CD4-positive, alpha-beta T cell treated with Interleukin-21 for 1 hour (primary cell): ENCODE measurements at places on chromosomes 6 and 20.

GRCh38 chr6:104162036-104162669 is 697.6 kb downstream of the HACE1 start:
- DNase-seq, result no peak

GRCh38 chr20:52150440-52151258 is 40.9 kb downstream of the ZFP64 start:
- peak; percentile 31 for DNase-seq

- no peak for DNase-seq
These were observed 37.3 kb upstream of the MAP7 start for GRCh38 chr6:136587527-136587926.

DNA sequence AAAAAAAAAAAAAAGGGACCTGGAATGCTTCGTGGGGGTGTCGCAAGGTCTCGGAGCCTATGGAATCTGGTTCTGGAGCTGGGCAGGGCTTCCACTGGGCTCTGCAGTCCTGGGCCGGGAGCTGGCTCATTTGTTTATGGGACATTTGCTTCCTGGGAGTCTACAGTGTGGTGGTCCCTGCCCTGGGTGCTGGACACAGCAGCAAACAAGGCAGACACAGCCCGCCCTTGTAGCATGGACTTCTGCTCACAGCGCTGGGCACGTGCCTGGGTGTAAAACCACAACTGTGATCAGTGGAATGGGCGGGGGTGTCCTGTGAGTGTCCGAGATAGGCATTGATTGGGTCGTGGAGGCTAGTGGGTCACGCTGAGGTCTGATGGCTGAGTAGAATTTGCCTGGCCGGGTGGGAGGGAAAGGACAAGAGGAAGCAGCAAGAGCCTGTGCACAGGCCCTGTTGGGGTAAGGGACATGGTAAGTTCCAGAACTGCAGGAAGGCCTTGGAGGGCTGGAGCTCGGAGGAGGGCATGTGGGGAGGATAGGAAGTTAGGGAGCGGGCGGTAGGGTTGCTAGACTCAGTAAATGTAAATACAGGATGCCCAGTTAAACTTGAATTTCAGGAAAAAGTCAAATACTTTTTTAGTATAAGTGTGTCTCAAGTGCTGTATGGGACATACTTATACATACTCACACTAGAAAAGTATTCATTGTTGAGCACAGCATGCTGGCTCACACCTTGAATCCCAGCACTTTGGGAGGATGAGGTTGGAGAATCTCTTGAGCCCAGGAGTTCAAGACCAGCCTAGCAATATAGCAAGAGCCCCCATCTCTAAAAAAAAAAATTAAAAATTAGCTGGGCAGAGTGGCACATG is 61.3 kb upstream of the PMEPA1 start:
- no peak for DNase-seq

DNA sequence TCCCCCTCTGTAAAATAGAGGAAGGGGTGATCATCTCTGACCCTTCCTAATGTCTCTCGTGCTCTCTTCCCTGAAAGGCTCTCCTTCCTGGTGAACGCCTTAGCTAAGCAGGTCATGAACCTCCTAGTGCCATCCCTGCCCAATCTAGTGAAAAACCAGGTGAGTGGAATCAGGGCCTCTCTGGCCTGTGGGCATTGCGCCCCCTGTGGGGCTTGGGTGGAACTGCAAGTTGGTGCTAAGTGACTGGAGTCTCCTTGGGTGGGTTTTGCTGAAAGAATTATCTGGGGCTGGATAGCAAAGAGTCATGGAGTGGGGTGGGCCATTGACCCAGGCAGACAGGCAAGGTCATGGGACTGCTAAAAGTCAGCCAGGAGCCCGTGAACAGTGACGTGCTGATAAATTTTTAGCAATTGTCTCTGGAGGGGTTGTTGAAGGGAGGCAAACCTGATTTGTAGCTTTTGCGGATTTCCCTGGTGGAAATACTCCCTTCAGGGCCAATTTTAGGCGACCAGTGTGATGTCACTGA is 8.9 kb downstream of the BPIFB1 start:
- peak; percentile 61 for DNase-seq

DNA sequence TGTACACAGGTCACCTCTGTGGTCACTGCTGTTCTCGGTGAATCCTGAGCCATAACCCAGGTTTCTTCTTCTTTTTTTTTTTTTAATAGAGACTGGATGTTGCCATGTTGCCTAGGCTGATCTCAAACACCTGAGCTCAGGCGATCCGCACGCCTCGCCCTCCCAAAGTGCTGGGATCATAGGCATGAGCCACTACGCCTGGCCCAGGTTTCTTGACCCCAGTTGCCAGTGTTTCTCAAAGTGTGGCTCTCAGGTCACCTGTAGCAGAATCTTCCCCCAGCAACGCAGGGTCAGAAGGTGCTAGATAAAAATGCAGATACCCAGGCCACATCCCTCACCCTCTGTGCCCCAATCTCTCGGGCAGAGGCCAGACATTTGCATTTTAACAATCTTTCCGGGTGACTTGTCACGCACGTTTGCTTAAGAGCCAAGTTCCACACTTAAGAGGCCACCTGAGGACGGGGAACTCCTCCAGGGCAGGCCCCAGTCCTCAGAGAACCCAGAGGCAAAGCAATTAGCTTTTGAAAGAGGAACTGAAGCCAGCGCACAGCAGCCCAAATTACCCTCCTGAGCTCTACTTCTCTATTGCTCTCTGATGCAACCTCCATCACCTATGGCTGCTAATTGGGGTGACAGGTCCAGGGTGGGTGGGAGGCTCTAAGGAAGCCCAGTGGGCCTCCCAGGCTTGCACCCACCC is 81.8 kb downstream of the NFATC2 start:
- DNase-seq, result no peak

DNA sequence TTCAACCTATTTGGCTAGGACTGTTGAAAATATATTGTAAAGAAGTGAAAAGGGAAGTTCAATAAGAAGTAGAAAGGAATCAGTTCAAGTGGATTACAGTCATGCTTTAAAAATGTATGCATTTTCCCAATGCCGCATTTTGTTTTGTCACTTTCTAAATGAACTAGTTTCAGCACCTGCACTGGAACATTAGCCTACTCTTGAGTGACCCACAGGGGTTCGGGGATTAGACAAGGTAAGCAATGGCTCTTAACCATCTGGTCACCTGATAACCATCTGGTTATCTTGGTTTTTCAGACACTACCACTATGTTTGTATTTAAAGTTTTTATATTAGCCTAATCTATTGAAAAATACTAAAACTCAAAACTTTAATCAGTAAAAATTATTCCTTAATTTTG is 97.6 kb downstream of the CD164 start:
- DNase-seq, result no peak

DNA sequence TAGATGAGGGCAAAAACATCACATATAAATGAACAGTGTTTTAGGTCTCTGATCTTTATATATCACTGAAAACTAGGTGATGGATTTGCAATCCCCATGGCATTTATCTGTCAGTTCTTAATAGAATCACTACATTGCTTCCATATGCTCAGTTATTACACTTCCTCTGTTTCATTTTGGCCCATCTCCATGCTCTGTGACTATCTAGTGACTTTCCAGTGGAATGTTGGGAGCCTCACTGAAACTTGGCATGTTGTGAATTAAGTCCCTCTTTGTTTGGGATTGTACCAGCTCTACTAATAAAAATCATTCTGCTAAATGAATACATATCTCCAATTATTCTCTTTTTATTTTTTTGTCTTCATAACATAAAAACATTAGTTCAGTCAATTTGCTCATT is 226.1 kb upstream of the CEP162 start:
- DNase-seq, result no peak

DNA sequence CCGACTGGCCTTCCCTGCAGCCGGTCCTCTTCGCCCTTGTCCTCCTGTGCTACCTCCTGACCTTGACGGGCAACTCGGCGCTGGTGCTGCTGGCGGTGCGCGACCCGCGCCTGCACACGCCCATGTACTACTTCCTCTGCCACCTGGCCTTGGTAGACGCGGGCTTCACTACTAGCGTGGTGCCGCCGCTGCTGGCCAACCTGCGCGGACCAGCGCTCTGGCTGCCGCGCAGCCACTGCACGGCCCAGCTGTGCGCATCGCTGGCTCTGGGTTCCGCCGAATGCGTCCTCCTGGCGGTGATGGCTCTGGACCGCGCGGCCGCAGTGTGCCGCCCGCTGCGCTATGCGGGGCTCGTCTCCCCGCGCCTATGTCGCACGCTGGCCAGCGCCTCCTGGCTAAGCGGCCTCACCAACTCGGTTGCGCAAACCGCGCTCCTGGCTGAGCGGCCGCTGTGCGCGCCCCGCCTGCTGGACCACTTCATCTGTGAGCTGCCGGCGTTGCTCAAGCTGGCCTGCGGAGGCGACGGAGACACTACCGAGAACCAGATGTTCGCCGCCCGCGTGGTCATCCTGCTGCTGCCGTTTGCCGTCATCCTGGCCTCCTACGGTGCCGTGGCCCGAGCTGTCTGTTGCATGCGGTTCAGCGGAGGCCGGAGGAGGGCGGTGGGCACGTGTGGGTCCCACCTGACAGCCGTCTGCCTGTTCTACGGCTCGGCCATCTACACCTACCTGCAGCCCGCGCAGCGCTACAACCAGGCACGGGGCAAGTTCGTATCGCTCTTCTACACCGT is 6.1 kb downstream of the UBD start:
- DNase-seq, result peak; percentile 12

DNA sequence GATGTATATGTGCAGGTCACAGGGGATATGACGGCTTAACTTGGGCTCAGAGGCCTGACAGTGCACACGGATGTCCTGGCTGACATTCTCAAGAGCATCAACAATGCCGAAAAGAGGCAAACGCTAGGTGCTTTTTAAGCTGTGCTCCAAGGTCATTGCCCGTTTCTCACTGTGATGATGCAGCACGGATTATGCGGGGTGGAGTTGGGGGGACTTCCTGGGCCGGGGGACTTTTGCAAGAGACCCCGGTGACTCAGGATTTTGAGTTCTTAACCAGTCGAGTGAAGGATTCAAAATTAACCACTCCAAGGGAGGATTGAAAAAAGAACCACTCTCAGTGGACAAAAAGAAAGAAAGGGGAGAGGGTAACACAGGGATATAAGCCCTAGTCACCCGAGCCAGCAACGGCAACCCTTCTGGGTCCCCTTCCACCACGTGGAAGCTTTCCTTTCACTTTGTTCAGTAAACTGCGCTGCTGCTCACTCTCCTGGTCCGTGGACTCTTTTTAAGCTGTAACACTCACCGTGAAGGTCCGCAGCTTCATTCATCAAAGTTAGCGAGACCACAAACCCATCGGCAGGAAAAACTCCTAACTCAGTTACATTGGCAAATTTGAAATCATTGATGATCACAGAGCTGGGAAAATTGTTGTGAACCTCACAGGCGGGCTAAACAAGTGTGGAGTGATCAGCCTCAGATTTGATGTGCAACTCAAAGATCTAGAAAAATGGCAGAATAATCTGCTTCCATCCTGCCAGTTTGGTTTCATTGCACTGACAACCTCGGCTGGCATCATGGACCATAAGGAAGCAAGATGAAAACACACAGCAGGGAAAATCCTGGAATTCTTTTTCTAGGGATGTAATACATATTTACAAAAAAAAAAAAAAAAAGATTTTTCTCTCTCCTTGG is 199.3 kb downstream of the ARID1B start:
- peak; percentile 21 for DNase-seq

- DNase-seq, result no peak
These were observed 2.8 kb upstream of the AGPAT4 start for GRCh38 chr6:161276605-161277155.

DNA sequence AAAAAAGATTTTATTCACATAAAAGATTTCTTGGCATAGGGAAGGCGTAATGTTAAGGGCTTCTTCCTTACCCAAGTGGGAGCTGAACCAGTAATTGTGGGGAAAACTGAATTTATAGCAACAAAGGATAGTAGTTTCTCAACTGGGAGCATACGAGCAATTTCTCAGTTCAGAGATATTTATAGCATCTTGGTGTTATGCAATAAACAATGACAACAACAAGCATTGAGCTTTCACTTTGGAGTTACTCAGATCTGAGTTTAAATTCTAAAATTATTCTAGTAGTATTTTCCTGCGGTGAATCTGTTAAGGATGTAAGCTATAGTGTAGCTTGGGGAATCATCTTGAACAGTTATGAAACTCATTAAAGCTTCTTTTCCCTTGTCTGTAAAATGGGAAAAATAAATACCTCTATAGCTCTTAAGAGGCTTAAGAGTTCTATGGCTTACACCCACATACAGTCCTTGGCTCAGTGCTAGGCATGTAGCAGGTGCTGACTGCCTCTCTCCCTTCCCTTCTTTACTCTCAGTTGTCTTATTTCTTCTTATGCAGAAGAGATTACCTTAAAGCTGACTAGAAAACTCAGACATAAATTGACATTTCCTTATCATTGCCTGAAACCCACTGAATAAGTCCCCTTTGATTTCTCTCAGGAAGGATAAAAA is 58.8 kb downstream of the SAMD5 start:
- no peak for DNase-seq

GRCh38 chr6:166365806-166366205 is 16.9 kb downstream of the MPC1 start:
- DNase-seq, result no peak
